ENCODE measurements at places on chromosomes 12 and 14.
A peak's percentile ranks its signal among the peaks of the same experiment; 100 is the strongest.

GRCh38 chr12:14310866-14311265 lies 54.6 kb upstream of the ATF7IP start:
- no peak for DNase-seq

GRCh38 chr12:99954724-99955123 lies 30.0 kb downstream of the ANKS1B start:
- no peak for DNase-seq

- no peak for DNase-seq
Observed at GRCh38 chr12:48219631-48220030, 16.5 kb upstream of the OR10AD1 start.

GRCh38 chr12:62522984-62523383 lies 56.4 kb downstream of the MON2 start:
- DNase-seq, result no peak

DNA sequence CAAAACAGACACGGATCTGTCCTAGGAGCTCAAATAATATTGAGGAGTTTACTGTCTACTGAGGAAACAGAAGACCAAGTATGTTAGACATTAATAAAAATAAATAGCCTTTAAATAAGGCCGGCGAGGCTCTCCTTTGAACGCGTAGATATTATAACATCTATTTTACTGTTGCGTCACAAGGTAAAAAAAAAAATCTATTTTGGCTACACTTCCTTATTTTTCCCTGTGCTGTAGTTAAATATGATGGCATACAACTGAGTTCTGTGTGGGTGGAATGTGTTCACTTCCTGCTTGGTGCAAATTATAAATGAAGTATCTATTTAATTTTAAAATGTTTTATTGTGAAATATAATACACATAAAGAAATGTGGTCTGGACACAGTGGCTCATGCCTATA lies 17.2 kb upstream of the RAD52 start:
- no peak for DNase-seq

GRCh38 chr12:15088105-15088504 lies 115.3 kb downstream of the PDE6H start:
- DNase-seq, result no peak

DNA sequence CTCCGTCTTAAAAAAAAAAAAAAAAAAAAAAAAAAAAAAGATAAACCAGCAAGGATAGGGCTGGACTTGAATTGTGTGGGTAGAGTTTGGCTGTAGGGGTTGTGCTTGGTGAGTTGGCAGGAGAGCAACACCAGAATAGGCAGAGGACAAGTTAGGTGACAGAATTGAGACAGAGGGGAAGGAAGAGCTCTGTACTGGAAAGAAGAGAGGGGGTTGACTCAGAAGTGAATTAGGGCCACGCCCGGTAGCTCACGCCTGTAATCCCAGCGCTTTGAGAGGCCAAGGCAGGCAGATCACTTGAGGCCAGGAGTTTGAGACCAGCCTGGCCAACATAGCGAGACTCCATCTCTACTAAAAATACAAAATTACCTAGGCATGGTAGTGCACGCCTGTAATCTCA lies 6.1 kb upstream of the TMEM30B start:
- no peak for DNase-seq

- no peak for DNase-seq
Observed at GRCh38 chr12:104964167-104964855, 6.2 kb upstream of the SLC41A2 start.

GRCh38 chr12:111185889-111186227 lies 183.0 kb downstream of the PHETA1 start:
- no peak for DNase-seq

GRCh38 chr12:128918481-128919260 lies 65.4 kb downstream of the GLT1D1 start:
- DNase-seq, result no peak

GRCh38 chr12:65430571-65431306 lies 152.3 kb downstream of the MSRB3 start:
- peak; percentile 92 for DNase-seq

DNA sequence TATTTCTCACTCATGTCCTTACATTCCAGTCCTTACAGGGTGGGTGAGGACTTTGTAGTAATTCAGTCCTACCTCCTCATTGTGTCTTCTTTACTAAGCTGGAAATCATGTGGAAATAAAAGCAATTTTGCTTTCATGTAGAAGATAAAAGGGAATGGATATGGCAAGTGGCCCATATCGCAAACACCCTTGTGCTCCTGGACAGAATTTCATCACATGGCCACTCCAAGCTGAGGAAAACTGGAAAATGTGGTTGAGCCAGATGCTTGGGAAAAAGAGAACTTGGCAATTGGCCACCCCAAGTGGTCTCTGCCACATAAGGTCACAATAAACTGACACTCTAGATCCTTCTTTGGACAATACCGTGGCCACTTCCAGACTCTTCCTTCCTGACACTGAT lies 64.2 kb upstream of the IFNG-AS1 start:
- no peak for DNase-seq

GRCh38 chr12:47849261-47849660 lies 29.6 kb upstream of the HDAC7 start:
- no peak for DNase-seq

- DNase-seq, result no peak
Observed at GRCh38 chr14:65287264-65288131, 125.0 kb upstream of the FUT8 start.

DNA sequence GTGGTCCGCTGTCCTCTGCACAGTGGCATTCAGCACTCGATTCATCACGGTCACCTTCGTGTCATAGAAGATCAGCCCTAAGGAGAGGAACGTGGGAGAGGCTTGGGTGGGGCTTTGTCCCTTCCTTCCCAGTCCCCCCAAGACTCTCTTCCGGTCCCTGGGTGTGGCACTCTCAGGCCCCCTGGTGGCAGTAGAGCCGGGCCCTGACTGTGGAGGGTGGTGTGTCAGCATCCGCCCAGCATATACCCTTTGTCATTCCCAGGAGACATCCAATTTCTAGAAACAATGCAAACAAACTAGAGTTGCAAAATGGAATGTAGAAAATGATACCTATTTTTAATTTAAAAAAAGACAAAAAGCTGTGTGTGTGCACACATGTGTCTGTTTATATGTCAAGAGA lies 45.0 kb downstream of the TRAFD1 start:
- DNase-seq, result peak; percentile 2

DNA sequence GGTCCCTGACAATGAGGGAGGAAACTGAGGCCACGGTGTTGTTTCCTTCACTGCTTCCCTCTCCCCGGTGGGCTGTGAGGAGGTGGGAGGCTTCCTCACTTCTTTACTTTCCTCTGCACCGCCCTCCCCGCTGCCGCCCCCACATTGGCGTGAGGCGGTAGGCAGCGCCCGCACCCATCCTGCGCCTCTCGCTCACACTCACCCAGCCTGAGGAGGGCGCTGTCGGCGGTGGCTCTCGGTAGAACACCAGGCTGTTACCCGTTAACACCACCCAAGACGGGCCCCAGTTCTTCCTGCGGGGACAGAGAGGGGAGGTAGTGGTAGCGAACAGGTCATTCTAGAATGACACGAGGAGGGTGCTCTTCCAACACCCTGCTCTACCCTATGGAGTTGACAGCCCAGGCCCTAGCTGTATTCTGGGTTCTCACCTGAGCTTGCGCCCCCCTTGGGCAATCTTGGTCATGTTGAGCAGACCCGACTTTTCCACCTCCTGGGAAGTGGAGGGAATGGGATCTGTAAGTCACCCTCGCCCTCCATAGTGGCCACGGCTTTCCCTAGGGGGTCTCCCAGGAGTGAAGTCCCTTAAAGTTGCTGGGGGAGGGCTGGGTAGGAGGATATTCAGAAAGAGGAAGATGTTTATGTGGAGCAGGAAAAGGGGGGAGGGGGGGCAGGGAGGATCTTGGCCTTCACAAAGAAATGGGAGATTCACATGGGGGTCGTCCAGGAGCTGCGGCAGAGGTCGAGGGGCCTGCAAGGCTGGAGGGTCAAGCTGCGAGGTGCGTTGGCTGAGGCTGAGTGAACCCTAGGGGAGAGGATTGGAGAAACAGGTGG lies 3.3 kb downstream of the ARHGAP9 start:
- no peak for DNase-seq

GRCh38 chr14:104264495-104265265 lies 126.3 kb downstream of the KIF26A start:
- DNase-seq, result no peak

DNA sequence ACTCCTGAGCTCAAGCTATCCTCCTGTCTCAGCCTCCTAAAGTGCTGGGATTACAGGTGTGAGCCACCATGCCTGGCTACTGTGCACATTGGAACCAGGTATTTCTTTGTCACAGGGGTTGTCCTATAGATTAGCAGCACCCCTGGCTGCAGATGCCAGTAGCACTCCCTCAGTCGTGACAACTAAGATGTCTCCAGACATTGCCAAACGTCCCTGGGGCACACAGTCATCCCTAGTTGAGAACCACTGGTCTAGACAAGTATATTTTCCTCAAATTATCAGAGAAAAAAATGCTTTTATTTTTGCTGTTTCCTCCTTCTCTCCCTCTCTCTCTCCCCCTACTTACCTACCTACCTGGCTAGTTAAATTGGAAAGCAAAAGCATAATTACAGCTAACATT lies 17.9 kb upstream of the P2RX7 start:
- DNase-seq, result no peak

- no peak for DNase-seq
Observed at GRCh38 chr12:2806700-2807099, 5.8 kb upstream of the ITFG2 start.

DNA sequence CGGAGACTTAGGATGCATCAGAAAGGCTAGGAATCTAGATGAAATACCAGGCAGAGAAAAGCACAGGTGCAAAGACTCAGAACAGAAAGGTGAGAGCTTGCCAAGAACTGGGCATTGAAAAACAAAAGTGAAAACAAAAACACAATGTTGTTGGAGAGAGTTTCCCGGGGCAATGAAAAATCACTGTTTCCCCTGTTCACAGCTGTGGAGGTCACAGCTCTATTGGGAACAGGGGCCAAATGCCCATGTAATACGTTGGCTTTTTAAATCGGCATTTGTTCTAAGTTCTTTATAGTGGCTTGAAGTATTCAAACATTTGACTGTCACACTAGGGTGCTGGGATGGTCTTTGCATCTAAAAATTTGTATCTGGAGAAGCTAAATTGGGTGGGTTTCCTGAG lies 108.3 kb downstream of the SLC15A4 start:
- no peak for DNase-seq

DNA sequence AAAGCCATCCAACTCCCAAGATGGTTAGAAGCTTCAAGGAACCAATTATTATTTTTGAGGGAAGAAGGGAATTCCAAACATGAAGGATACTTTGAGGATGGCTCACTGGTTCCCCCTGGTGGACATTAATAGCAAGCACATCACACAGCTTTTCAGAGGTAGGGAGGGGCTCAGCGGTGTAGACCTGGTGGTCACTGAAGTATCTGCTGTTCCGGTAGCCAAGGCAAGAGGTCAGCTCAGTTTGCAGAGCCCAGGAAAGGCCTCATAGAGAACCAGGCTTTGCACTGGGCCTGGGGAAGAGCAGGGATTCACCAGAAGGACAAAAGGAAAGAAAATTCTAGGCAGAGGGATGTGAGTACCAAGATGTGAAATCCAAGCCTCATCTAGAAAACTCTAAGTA lies 118.7 kb downstream of the KSR2 start:
- no peak for DNase-seq

- no peak for DNase-seq
Observed at GRCh38 chr12:110677206-110677911, 11.6 kb downstream of the HVCN1 start.

DNA sequence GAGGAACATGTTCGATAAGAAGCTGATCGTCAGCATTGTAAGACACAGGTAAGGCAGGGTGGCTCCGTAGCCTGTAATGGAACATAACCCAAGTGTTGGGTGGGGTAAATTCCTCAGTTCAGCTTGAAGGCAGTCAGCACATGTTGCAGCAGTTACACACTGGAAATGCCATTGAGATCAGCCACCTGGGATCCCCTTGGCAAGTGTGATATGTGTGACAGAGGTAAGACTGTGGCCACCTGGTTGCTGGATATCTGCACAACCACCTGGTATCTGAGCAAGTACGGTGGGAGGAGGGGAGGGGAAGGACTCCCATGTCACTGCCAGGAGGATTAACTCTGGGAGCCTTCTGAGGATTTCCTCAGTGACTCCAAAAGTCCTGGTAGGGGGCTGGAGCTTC lies 158.0 kb upstream of the CAND1 start:
- DNase-seq, result no peak

Measured in HS-5 (cell line).